ENCODE measurements at places on chromosomes 6 and 20. TPM values are rescaled to one million over a fixed set of nuclear protein-coding genes. Genes with fewer than 3 reads are reported as not detected.

DNA sequence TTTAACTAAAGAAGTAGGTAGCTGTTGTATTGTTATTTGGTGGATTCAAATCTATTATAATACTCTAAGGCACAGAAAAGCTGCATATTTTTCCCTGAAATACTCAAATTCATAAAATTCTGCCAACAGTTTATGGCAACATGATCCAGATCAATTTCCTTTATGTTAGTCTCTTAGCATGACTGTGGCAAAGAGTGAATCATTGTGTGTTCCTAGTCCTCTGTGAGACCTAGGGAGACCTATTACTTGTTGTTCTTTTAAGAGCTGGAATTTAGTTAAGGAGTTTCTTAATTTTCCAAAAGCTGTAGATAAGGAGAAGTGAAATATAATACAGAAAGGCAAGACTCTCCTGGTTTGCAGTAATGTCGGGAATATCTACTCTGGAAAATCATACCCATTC lies 149.6 kb downstream of the RIMS1 start:
- DNase-seq, result no peak

DNA sequence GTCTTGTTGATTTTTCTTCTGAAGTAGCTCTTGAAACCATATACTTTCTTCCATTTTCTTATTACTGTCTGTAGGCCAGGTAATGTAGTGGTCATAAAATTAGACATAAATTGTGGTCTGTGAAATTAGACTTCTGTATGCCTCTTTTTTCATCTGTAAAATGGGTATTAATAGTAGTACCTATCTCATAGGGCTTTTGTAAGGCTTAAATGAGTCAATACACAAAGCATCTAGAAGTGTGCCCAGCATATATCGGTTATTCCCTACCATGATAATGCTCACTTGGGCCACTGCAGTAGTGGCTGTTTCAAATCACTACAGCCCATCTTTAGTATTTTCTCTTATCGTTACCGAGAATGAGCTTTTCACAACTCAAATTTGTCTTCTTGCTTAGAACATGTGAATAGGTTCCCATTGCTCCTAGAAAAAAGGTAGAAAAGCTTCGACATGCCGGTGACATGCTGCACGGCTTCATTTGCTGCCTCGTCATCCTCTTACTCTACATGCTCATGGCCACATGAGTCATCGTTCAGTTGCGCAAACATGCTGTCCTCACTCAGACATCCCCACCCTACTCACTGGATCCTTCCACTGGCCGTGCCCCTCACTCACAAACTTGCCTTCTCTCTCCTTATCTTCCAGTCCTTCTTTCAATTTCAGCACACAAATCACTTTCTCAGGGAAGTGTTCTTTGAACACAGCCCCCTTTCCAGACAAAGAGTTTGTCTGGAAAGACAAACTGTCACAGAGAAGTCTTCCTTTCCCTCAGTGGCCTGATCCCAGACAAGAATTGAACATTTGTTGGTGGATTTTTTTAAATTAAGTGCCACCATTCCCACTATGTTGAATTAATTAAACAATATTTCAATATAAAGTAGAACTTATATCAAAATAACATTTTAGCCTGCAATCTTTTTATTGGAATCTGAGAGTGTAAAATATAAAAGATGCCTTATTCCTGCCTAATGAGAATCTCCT lies 32.2 kb upstream of the ERVFRD-1 start:
- no peak for DNase-seq

DOK5 gene
- total RNA-seq, result 5.7 TPM

- peak; percentile 33 for DNase-seq
Measured at GRCh38 chr20:20083807-20084206, 31.5 kb downstream of the CFAP61 start.

- DNase-seq, result no peak
Measured at GRCh38 chr20:40744072-40744817, 55.2 kb upstream of the MAFB start.

CALHM4 gene
- total RNA-seq, result 0.72 TPM

GRCh38 chr6:68497927-68498326 lies 137.2 kb upstream of the ADGRB3 start:
- DNase-seq, result no peak

DNA sequence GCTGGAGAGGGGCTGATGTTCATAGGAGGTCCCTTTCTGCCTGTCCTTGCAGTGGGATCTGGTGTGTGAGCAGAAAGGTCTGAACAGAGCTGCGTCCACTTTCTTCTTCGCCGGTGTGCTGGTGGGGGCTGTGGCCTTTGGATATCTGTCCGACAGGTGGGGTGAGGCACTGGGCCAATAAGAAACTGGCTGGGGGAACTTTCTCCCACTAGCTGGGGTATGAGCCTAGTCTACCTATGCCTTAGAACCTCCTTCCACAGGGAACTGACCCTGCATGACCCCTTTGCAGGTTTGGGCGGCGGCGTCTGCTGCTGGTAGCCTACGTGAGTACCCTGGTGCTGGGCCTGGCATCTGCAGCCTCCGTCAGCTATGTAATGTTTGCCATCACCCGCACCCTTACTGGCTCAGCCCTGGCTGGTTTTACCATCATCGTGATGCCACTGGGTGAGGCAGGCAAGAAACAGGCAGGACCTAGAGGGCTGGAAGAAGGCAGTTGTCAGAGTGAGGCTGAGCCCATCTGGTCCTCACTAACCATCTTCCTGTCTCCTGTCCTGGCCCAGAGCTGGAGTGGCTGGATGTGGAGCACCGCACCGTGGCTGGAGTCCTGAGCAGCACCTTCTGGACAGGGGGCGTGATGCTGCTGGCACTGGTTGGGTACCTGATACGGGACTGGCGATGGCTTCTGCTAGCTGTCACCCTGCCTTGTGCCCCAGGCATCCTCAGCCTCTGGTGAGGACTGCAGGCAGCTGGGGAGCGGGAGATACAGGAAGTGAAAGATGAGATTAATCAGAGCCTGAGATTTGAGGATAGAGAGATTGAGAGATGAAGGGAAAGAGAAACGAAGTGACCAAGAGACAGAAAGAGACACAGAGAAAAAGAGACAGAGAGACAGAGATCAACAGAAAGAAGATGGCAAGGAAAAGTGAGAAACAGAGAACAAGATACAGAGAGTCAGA lies 1.6 kb downstream of the SLC22A7 start:
- DNase-seq, result no peak

TCP11 gene
- not detected for total RNA-seq

DNA sequence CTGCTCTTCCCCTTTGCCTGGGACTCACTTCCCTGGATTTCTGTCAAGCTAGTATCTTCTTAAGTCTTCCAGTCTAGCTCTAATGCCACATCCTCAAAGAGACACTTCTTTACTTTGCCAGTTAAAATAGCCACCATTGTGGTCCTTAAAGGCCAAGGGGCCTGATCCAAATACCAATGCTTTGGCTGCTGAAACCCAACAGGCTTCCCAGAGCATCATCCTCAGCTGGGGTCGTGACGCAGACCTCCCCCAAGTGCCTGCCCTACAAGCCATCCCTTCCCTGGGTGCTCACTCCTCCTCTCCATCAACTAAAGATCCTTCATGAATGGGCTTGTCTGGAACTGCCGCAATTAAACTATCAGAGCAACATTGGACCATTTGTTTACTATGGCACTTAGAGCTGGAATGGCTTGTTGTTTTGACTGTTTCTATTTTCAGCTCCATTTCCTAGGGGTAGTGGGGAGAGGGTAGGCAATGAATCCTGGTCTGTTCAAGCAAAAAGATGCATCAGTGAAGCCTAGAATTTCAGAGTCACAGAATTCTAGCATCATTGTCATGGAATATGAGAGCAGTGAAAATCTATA lies 79.6 kb upstream of the SIRPA start:
- DNase-seq, result peak; percentile 31

DNA sequence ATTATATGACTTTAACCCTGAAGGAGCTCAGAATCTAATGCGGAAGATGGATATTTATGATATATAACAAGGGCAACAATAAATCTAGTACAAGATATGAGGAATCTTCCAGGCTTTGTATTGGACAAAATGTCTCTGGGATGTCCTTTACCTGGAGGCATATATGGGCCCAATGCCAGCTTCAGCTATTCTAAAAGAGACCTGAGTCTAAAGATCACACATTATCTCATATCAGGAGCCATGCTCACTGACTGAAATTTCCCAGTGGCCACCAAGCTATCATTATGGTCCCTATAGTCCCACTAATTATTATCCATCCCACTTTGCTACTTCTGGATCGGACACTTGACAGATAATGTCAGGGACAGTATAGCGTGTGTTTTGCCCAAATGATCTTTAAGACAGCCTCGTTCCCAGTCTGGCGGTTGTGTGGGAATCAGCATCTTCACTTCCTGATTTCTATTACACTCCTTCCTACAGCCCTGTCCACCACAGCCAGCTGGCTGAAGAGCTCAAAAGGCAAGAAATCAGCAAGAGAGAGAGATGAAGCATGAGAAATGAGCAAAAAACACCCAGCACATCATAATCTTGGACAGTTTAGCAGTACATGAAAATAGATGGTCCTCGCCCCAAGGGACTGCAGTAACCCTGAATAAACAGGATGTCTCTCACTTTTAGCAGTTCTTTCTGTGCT lies 34.9 kb downstream of the KLHL31 start:
- DNase-seq, result no peak

GRCh38 chr6:99979953-99980352 lies 14.1 kb downstream of the MCHR2 start:
- DNase-seq, result no peak

PRSS35 gene
- not detected for total RNA-seq

DNA sequence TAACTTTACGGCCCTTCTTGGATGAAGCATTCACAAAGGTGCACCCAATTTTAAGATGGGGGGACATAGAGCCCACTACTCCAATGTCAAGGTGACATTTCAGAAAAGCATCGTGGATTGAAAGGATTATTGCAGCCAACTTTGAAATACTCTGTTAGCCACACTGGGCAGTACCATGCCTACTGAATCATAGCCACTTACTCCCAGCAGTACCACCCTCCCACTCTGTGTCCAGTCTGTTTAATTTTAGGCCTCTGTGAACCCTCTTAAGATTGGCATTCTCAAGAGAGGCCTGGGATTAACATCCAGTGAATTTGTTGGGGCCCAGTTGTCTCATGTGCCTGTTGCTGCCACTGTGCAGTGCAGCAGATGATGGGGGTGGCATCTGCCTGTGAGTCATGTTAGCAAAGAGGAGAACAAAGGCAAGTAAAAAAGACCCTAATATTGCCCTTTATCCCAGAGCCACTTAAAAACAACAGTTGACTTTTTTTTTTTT lies 11.2 kb upstream of the HDAC2 start:
- DNase-seq, result no peak

- no peak for DNase-seq
Measured at GRCh38 chr6:3209114-3210023, 18.1 kb downstream of the TUBB2B start.

GRCh38 chr20:24790746-24791283 lies 158.3 kb upstream of the CST7 start:
- DNase-seq, result no peak

DNA sequence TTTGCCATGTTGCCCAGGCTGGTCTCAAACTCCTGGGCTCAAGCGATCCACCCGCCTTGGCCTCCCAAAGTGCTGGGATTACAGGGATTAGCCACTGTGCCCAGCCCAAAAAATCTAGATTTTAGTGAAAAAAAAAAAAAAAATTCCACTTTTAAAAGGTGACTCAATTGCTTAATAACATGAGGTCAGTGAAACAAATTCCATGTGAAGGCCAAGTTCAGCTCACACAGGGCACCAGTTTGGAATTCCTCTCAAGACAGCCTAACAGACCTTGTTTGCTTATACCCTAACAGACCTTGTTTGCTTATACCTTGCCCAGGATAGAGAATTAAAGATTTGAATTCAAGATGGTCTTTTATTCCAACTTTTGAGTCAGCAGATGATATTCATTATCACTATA lies 5.1 kb downstream of the RRBP1 start:
- no peak for DNase-seq

- DNase-seq, result no peak
Measured at GRCh38 chr6:161596807-161597520, 323.1 kb upstream of the AGPAT4 start.

DNA sequence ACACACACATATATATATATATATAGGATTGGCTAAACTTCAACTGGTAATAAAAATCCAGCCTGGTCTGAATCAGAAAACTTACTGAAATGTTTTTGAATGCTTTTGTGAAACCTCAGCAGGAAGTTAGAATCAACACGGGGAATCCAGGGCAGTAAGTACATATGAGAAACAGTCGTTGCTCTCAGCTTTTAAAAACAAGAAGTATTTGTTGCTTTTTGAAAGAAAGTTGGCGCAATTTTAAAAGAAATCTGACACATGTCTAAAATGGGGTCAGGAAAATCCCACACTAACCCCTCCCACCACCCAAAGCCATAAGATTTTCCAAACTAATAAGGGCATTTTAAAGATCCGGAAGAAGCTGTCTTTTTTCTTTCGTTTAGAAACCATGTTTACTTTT lies 11.5 kb upstream of the CCDC170 start:
- DNase-seq, result peak; percentile 73
